ENCODE measurements at places on chromosomes 1 and 21.

- no peak for DNase-seq
Measured at GRCh38 chr21:28746166-28746565, 246.5 kb downstream of the LTN1 start.

DNA sequence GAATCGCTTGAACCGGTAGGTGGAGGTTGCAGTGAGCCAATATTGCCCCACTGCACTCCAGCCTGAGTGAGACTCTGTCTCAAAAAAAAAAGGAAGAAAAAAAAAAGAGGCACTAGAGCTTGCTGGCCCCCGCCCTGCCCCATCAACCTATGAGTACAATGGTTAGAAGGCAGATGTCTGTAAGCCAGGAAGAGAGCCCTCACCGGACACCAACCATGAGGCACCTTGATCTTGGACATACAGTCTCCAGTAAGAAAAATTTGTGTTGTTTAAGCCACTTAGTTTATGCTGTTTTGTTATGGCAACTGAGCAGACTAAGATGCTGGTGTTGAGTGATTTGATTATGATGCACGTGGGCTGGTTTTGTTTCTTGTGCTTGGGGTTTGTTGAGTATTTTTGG lies 34.2 kb downstream of the DIP2A start:
- DNase-seq = no peak

- peak; percentile 61 for DNase-seq
Measured at GRCh38 chr1:234617131-234617985, 7.4 kb upstream of the IRF2BP2 start.

DNA sequence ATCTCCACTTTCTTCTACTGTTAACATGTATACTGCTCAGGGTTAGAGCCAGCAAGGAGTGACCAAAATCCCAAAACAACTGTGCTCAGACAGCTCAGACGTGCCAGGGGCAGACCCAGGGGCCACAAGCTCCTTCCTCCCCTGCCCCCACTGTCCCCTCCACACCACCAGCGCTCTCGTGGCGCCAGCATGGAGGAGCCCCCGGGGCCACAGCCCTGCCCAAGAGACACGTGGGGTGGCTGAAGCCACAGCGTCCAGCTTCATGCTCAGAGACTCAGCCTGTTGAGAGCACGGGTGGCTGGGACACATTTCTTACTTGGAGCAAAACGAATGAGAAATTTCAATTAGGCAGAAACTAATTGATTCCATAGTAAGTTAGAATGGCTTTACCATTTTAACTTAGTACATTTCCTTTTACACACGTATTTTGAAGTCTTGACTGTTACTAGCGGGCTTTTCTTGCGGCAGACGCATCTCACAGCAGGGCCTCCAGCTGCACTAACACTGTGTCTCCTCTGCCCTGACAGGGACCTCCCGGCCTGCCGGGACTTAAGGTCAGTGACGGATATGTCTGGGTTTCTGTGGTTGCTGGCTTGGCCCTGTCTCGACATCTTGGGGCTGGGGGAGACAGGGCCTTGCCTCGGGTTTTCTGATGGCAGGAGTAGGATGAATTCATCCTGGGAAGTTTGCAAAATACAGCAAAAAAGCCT lies 54.2 kb downstream of the SLC19A1 start:
- DNase-seq = peak; percentile 6

GRCh38 chr1:211633524-211633846 lies 41.9 kb downstream of the NEK2 start:
- no peak for DNase-seq

GRCh38 chr1:229843627-229844238 lies 217.7 kb downstream of the URB2 start:
- no peak for DNase-seq

- DNase-seq = no peak
Measured at GRCh38 chr1:4175566-4176405, 275.7 kb upstream of the C1orf174 start.

DNA sequence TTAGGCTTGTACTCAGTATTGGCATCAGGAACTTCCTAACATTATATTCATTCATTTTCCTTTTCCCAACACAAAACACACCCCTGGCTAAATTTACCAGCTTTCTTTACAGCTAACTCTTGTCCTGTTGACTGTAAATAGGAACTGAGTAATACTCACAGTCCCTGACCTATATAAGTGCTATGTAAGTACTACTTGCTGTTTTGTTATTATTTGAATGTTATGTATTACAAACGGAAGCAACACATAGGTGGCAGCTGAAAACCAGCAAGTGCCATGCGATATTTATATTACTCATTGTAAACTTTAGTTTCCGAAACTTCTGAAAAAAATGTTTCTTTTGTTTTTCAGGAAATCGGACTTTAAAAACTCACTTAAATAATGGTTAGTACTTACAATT lies 21.5 kb downstream of the PTGER3 start:
- no peak for DNase-seq

DNA sequence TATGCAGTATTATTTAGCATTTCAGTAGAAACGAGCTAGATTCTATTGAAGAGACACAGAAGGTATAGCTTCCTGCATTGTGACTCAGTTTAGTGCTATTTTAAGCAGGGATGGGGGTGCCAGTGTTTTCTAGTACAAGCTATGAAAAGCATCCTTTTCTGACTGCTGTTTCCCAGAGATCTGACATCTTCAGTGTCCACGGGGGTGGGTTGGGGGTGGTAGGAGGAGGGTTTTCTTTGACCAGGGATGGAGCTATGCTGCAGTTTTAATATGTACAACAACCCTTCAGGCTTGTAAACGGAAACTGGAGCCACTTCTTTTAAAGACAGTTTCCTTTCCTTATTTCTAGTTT lies 2.7 kb upstream of the NEGR1 start:
- no peak for DNase-seq

GRCh38 chr1:210239349-210240111 lies 6.9 kb downstream of the SERTAD4 start:
- peak; percentile 95 for DNase-seq

DNA sequence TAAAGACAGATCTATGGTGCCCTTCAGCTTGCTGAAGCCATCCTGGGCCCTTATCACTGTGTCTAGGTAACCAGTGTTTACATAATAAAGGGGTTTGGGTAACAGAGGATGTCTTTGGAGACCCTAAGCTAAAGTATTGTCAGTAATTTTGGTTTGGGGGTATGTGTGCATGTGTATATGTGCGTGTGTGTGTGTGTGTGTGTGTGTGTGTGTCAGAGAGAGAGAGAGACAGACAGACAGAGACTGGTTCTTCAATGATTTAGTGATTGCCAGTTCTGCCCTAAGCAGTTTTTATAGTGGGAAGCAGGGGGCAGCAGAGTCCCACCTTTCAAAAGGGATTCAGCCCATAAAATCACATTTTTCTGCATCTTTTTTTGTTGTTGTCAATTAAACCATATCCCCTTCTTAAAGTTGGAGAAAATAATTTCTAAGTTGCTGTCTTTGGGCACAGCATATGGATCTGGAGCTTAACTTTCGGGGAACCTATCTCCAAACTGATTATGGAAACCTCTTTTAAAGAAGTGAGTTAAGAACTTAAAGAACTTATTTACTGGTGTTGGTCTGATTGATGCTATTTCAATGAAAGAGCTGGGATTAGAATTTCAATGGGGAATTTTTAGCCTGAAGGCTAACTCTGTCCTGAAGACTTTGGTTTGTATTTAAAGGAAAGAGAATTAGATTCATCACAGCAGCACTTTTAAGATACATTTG lies 51.1 kb downstream of the ZNF326 start:
- peak; percentile 14 for DNase-seq

DNA sequence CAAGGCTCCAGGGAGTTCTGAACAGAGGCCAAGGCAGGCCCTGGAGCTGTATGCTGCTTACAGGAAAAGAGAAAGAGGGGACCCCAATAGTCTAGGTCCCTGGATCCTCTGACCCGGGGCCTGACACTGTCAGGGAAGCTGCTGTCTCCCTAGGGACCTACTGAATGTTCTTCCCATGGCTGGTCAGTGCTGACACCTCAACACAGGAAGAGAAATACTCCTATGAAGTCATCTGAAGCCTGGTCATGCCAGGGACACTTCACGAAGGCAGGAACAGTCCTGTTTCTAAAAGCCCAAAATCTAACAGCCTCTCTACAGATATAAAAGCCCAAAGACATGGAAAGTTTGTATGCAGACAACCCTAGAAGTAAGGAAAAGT lies 1.7 kb upstream of the LAD1 start:
- no peak for DNase-seq

DNA sequence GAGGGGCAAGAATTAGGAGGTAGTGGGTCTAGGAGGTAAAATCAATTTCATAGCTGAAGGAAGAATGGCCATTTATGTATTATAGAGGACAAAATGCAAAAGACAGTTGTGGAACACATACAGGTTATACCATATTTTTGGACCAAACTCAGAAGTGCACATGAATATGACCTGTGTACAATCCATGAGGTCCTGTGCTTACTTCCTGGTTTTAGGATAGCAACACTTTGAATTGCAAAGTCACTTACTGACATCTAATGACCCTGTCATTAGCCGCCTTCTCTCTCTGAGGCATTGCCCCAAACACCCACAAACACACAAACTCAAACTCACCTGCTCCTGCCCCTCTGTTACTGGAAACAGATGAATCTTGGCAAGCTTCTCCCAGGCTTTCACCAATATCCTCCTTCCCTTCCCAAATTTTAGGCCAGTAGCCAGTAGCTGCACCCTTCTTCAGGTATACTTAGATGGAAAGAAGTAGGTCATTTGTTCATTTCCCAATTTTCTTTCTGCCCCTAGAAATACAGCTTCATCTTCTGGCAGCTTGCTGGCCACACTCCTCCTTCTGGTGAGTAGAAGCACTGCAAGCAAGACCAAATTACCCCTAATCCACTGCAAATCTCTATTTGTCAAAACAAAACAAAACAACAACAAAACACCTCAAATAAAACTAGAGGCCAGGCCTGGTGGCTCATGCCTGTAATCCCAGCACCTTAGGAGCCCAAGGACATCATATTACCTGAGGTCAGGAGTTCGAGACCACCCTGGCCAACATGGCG lies 13.7 kb upstream of the RPL5 start:
- no peak for DNase-seq

- peak; percentile 60 for DNase-seq
Measured at GRCh38 chr1:154607106-154607608, 829 bp downstream of the ADAR start.

- no peak for DNase-seq
Measured at GRCh38 chr1:14083706-14084105, 383.7 kb downstream of the PRDM2 start.

GRCh38 chr1:100463791-100464424 lies 74.0 kb upstream of the GPR88 start:
- DNase-seq = peak; percentile 74

GRCh38 chr1:118101515-118101844 lies 83.5 kb downstream of the SPAG17 start:
- DNase-seq = peak; percentile 75

DNA sequence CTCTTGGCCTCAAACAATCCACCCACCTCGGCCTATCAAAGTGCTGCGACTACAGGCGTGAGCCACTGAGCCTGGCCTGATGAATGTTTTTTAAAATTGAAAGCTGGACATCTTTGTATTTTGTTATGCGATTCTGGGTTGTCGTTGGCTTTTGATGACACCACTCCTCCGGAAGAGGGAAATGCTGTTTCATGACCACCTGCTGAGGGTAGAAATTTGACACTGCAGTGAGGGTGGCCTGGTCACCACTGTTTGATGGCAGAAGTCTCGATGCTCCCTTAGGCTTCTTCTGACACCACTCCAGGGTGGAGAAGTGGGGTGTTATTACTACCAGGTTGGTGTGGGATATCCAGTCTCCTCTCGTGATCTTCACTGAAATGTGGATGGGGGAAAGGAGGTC lies 357.2 kb downstream of the RGS7 start:
- DNase-seq = no peak

GRCh38 chr1:53459321-53460175 lies at the start of gene DMRTB1:
TSS of gene DMRTB1 (plus strand) at chr1:53459399. CDS start at chr1:53459454, 55 bp downstream.
- no peak for DNase-seq

DNA sequence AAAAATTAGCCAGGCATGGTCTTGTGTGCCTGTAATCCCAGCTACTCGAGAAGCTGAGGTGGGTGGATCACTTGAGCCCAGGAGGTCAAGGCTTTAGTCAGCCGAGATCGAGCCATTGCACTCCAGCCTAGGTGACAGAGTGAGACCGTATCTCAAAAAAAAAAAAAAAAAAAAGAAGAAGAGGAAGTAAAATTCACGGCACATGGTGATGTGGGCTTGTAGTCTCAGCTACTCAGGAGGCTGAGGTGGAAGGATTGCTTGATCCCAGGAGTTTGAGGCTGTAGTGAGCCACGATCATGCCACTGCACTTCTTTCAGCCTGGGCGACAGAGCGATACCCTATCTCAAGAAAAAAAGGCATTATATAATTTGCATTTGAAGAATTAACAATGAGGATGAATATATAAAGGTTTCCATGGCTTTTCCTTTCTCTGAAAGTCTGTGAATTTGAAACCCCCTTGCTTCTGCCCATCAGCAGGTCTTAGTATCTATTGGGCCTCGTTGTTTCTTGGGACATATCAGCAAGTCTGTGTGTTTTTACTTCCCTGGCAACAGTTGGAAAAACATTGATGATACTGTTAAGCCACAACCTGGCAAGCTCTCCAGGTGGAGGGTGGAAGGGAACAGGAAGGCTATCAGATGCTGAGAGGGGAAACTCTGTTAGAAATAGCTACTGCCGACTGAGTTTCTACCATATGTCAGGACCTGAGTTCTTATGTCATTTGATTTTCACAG lies 4.6 kb upstream of the PLA2G2D start:
- DNase-seq = no peak

DNA sequence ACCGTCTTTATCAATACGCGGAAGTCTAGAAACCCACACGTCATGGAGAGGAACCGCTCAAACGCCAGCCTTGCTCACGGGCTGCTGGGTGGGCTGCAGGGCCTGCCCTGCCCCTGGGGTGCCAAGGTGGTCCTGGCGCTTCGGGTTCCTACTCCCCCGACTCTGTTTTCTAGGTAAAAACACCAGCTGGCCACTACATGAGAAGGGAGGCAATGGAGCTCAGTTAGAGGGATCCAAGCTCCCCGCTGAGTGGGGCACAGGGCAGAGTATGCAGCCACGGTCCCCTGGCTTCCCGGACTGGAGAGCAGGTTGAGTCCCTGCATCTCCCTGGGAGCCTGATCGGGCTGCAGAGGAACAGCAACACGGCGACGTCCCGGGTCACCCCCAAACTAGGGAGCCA lies 41.2 kb upstream of the RIPK4 start:
- no peak for DNase-seq

GRCh38 chr1:241639623-241640148 lies 483 bp downstream of the CHML start:
- peak; percentile 38 for DNase-seq

GRCh38 chr1:60662486-60663044 lies 419.8 kb upstream of the NFIA start:
- no peak for DNase-seq

DNA sequence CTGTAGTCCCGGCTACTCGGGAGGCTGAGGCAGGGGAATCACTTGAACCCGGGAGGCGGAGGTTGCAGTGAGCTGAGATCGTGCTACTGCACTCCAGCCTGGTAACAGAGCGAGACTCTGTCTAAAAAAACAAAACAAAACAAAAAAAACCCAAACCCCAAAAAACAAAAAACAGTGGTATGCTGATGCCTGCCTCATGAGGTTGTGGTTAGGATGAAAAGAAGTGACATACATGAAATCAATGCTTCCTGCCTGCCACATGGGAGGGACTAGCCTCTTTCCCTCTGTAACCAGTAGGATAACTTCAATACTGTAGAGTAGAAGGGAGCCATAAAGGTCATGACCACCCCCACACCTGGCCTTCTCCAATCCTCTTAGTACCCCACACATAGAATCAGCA lies 55.2 kb downstream of the TENT5C start:
- no peak for DNase-seq

Data from fibroblast of skin of abdomen (primary cell).